ENCODE measurements at places on chromosomes 13 and 19. TPM values are rescaled to one million over a fixed set of nuclear protein-coding genes. Genes with fewer than 3 reads are reported as not detected.

The YJEFN3 gene
- 0.75 TPM for total RNA-seq

The KLK15 gene
- not detected for total RNA-seq

The ZBTB32 gene
- total RNA-seq, result not detected

The TUBB4A gene
- total RNA-seq, result not detected

The XAB2 gene
- 36.1 TPM for total RNA-seq

The DHDH gene
- not detected for total RNA-seq

The WDR87 gene
- not detected for total RNA-seq

The FAM83E gene
- not detected for total RNA-seq

The TNFSF13B gene
- total RNA-seq, result 30.3 TPM

The CGB8 gene
- not detected for total RNA-seq

The CEACAM5 gene
- total RNA-seq, result not detected

The RPL13A gene
- 3,087 TPM for total RNA-seq

The MYO1F gene
- total RNA-seq, result 32.4 TPM

The FGF14 gene
- 0.17 TPM for total RNA-seq

The VSIG10L gene
- total RNA-seq, result 0.65 TPM

The ZNF562 gene
- 21.8 TPM for total RNA-seq

The ZNF433 gene
- total RNA-seq, result 2.9 TPM

The FSTL3 gene
- 82.4 TPM for total RNA-seq
